ENCODE measurements at places on chromosomes 1 and 21.
A peak's percentile ranks its signal among the peaks of the same experiment; 100 is the strongest.

DNA sequence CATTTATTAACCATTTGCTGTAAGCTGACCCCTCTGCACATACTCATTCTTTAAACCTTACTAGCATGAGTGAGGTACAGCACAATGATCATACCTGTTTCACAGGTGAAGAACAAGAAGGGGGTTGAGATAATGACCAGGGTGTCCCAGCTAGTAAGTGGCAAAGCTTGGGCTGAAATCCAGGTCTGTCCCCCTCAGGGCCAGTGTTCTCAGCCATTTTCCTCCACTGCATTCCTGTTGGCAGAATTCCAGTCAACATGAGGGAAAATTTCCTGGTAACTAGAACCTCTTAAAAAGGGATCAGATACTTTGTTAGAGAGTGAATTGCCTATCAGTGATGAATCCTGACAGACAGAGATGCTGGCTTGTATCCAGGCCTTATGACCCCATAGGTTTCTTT, 48.1 kb downstream of the SPATA46 start:
- DNase-seq, result no peak

DNA sequence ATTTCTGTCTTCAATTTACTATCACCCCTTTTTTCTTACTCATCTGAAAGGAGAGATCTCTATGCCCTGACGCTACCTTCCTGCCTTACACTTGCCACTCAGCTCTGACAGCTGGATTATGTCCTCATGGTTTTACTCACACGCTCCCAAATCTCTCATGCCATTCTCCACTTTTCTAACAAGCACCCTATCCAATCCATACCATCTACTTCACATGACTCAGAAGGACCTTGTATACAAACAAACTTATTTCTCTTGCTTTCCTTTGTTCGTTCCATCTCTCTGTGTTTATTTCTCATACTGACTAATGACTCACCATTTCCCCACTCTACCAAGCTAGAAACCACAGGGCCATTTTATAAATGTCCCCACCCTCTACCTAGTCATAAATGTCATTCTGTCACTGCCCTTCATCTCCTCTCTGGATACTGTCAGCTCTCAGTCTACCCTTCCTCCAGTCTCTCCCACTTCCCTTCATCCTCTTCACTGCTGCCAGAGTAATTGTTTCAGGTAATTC, 87.3 kb downstream of the USP24 start:
- peak; percentile 9 for DNase-seq

GRCh38 chr1:210739627-210740026, 394.3 kb downstream of the KCNH1 start:
- DNase-seq, result no peak

DNA sequence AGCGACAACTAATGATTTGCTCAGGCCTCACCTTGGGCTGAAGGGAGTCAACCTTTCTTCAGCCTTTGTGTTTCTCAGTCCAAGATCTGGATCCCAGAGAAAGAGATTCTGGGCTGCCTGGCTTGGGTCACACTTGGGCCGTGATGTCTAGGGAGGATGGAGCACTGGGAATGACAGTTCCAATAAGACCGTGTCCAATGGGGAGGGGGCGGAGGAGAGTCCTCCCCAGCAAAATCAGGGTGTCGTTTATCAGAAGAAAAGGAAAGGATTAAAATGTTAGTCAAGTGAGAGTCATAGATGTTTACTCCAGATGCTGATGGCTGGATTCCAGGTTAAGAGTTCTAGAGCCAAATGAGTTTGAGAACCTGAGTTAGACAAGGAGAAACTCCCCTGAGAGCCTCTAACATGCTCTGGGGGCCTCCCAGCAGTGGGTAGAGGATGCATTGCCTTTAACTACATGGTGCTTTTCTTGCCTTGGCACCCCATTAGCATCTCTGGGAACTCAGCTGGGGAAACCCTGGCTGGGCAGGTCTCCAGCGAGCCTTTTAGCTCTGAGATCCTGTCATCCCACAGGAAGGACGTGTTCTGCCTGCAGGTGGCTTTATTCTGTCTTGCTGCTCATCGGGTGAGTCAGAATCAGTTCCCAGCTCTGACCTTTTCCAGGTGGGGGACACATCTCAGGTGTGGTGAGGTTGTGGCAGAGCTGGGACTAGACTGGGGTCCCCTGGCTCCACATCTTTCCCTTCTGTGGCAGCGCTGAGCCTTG, 22.2 kb downstream of the NIPAL3 start:
- DNase-seq, result no peak

- no peak for DNase-seq
Observed at GRCh38 chr1:1915911-1916840, 1.1 kb downstream of the CALML6 start.

DNA sequence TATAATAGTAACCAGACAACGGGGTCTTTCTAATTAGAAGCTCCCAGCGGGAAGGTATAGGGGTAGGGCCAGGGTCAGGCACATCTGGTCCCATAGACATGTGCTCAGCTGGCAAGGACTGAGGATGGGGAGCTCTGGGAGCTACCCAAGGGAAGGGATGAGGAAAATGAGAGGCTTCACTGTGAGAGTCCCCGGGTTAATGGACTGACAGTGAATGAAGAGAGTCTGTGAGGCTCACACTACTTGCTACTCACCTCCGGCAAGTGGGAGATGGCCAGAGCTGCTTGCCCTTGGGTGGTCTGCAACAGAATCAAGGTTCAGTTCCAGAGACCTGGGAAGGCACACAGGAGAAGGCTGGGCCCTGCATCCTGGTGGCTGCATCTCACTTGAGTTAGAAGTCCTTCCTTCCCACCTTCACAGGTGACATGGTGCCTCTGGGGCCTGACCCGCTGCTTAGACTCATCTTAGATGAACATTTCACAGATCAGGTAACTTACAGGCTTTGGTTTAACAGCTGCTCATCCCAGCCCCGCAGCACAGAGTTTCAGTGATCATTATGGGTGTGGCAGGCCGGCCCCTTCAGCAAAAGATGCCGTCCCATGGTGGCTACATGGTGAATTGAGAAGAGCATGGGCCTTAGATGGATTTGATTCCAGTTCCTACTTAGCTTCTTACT, 31.7 kb downstream of the EIF2D start:
- no peak for DNase-seq

- DNase-seq, result no peak
Observed at GRCh38 chr1:223776826-223777454, 64.6 kb downstream of the CAPN2 start.

DNA sequence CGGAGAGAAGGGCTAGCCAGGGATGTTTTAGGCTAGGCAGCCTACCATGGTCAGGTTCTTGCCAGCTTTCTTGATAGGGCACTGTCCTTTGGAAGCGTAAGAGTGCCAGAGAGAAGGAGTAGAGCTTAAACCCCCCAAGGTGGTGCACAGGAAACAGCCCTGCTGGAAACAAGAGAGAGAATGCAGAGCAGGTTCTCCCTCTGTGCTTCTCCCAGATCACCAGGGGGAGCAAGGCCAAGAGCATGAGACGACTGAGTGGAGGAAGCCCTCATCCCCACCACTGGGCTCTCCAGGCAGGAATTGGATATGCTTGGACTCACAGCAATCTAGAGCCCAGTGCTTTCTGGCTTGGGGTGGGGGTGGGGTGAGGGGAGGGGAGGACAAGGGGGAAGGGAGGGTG, 49.8 kb downstream of the ATP2B4 start:
- DNase-seq, result no peak

- DNase-seq, result no peak
Observed at GRCh38 chr1:93707956-93708355, 26.3 kb upstream of the BCAR3 start.

DNA sequence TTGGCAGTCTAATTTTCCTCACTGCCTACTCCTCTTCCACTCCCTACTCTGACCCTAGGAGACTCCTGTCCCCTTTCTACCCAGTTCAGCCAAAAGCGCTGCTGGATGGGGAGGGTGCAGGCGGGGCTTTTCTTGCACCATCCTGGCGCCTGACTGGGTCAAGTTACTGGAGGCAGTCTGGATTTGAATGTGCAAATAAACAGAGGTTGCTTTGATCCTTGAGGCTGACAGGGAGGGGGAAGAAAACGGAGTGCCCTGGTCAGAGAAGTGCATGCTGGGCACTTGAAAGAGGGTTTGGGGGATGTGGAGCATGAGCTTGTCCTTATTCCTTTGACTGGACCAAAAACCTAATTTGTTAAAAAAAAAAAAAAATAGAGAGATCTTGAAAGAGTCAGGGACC, 76.8 kb upstream of the SOX13 start:
- no peak for DNase-seq

DNA sequence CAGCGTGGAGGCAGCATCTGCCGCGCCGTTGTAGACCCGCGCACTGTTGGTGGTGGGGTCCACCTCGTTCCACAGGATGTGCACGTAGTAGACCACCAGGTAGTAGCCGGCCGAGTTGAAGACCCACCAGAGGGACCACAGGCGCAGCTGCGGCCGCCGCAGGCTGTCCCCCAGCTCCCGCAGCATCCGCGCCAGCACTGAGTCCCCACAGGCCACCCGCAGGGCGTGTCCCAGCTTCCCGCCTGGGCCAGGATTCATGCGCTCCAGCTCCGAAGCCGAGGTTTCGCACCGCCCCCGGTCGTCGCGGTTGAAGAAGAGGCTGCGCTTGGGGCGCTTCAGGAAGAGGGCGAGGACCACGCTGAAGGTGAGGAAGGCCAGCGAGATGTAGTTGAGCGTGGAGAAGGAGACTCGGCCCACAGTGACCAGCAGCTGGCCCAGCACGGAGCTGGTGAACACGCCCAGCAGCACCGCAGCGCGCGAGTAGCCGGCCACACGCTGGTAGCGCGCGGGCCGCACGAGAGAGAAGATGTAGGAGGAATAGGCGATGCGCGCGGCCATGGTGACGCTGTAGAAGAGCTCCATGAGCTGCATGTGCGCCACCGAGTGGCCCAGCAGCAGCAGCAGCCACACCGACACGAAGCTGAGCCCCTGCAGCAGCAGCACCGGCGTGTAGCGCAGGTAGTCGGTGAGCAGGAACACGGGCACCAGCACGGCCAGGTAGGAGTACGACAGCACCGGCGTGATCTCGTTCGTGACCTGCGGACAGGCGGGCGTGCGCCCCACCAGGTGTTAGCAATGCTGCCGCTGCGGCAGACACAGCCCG, 10.6 kb downstream of the SLC19A1 start:
- DNase-seq, result no peak

DNA sequence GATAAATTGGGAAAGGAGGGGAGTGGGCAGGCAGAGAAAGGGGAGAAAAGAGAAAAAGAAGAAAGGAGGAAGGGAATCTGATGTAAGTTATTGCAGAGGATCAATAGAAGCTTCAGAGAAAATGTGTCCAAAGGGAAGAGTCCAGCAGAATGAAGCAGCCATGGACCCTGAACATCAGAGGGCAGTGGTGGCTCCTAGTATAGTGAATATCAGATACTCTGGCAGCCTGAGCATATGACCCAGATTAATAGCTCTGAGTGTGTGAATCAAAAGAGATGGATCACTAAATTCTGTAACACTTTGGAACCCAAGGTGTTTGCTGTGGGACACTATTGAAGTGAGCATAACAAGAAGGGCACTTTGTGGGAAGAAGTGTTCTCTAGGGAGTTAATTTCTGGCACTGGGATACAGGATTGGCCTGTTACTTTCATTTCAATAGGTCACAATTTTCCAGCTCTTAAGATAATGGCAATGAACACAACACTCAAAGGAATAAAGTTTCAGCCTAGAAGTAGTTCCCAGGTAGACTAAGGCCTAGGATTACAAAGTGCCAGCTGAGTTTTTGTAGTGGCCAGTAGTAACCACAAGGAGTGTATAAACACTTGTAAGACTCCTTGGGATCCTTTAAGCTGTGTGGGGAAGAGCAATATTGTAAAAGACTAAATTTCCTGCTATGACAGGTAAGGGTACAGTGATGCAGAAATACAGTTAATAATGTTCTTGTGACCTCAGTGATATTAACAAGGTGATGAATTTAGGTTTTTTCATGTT, 164.5 kb upstream of the BEND5 start:
- DNase-seq, result no peak

DNA sequence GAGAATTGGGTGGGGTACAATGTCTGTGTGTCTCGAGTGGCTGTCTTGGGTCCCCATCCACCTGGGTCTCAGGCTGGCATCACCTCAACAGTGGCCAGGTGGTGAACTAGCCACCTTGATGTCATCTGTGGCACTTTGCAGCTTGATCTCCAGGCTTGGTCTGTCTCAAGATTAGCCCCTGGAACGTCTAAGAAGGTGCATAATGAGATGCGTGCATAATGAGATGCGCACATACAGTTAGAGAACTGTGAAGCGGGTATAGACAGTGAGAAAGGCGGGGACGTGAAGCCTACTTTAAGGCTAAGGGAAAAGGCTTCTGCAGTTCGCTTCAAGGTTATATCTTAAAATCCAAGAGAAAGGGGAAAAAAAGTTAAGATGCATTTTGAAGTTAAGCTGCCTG, 98.7 kb downstream of the WDR4 start:
- DNase-seq, result no peak

DNA sequence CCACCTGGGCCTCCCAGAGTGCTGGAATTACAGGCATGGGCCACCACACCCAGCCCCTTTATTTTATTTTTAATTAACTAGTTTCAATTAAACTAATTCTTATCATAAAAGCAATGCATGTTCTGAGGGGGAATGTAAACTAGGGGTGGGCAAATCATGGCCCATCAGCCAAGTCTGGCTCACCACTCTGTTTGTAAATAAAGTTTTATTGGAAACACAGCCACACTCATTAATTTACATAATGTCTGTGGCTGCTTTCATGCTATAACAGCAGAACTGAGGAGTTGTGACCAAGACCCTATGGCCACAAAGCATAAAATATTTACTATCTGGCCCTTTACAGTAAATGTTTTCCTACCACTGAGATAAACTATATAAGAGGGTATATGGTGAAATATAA, 28.7 kb upstream of the IPO9 start:
- no peak for DNase-seq

DNA sequence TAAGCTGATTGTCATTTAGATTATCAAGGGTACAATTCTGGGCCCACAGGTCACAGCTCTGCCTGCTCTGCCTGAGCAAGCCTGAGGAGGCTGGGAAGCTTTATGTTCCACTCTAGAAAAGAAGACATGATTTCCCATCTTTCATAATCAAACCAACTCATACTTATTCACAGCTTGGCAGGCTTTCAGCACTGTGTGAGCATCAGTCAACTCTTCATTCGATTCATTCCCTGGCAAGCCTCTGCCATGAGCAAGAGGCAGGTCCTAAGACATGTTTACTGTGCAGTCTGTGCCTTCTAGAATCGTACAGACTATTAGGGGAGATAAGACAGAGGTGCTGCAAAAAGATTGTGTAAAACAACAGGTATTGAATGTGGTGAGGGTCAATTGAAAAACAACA, 24.5 kb upstream of the KIRREL1 start:
- no peak for DNase-seq

Data from naive thymus-derived CD8-positive, alpha-beta T cell (primary cell).